Stimulated activated CD4-positive, alpha-beta T cell treated with anti-CD3 and anti-CD28 coated beads, TNF-alpha, amount 100 ng/mL, for 1 hour (primary cell): ENCODE measurements at places on chromosomes 3 and 15.

- DNase-seq: no peak
Observed at GRCh38 chr15:31241888-31242522, 84.6 kb upstream of the KLF13 start.

- no peak for DNase-seq
Observed at GRCh38 chr3:170180079-170180907, 1.2 kb downstream of the PHC3 start.

GRCh38 chr3:183725387-183725786 is 27.8 kb downstream of the YEATS2 start:
- no peak for DNase-seq

DNA sequence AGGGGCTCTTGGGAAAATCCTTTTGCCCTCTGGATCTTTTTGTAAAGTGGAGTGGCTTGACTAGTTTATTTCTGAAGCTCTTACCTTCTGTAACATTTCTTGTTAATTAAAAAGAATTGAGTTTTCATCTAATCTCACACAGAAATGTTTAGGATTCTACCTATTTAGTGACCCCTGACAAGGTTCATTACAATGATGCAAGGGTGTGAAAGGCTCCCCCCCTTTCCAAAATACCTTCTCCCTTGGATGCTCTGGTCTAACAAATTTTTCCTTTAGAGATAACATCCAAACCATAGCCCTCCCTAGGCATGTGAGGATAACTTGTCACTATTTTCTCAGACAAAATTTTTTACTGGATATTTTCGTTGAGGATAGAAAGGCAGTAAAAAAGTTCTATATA is 223.9 kb downstream of the THRB start:
- no peak for DNase-seq

- DNase-seq: no peak
Observed at GRCh38 chr3:53257465-53257864, 1.6 kb upstream of the TKT start.

GRCh38 chr3:114646526-114646925 is 352.7 kb downstream of the TIGIT start:
- no peak for DNase-seq

GRCh38 chr15:89107984-89108383 is 19.7 kb downstream of the ABHD2 start:
- DNase-seq: no peak

DNA sequence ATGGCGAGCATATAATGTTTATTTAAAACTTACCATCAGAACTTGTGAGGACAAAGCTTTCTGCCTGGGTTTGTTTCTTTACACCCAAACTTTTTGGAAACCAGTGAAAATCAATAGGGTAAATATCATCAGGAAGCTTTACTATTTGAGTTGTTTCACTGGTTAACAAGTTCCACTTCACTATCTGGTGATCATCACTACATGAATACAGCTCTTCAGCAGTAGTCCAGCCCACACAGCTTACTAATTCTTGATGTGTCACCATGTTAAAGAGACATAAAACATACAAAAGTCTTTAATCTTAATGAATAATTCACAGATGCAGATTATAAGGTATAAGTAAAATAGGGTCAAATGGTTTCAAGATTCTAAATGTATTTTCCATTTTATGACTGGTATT is 17.6 kb downstream of the IFT80 start:
- DNase-seq: no peak

GRCh38 chr3:4906107-4906621 is 73.1 kb upstream of the BHLHE40 start:
- no peak for DNase-seq

- no peak for DNase-seq
Observed at GRCh38 chr3:122742234-122742633, 51.4 kb downstream of the HSPBAP1 start.

DNA sequence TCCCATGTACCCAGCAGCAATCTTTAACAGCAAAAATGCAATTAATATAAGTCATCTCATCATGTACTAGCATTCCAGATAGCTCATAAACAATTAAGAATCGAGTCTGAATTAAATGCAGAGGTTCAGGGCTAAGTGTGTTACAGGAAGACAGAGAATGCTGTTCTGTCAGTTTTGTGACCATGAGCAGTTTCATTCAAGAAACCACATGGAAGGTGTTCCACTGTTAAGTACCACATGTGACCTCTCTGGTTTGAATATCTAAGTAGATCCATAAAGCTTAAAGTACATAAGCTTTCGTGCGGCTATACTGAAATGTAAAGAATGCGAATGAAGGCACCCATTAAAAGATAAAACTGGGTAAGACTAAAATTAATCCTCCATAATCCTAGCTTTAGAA is 272.3 kb downstream of the IL5RA start:
- DNase-seq: no peak

GRCh38 chr3:128493570-128494366 is 767 bp upstream of the GATA2 start:
- DNase-seq: no peak

DNA sequence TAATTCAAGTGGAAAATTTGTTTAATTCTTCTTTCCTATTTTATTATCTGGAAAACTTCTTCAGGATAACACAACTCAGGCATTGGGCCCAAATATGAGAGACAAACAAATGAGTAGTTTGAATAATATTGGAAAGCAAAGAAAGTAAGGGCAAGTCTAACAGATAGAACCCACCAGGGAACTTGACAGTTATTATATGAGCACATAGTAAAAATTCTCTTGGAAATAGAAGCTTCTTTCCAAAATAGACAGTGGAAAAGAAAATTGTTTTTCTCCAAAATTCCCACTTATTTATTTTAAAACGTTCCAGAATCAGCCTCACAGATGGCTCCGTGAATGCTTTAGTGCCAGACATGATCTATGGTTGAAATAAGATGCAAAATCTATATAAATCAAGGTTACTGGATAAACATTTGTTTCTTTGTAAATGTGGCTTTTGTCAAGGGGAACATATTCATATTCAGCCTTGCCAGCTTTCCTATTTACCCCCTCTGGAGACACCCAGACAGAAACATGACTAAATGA is 23.9 kb downstream of the LDHAL6B start:
- no peak for DNase-seq

DNA sequence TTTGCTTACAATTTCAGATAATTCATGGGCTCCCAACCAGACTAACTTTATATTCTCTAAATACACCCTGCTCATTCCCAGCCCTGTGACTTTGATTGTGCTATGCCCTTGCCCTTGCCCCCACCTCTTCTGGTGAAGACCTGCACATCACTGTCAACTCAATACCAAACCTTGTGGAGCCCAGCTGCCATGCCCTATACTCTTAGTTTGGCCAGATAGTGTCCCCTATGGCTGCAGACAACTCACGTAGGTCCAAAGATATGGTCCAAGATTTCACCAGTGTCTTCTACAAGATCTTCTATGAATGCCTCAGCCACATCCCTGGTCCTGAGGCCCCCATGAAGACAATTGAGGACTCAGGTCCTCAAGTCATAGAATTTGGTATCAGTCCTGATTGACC is 118.3 kb upstream of the EIF1B start:
- DNase-seq: no peak

GRCh38 chr3:183239046-183239445 is 14.0 kb upstream of the B3GNT5 start:
- no peak for DNase-seq

DNA sequence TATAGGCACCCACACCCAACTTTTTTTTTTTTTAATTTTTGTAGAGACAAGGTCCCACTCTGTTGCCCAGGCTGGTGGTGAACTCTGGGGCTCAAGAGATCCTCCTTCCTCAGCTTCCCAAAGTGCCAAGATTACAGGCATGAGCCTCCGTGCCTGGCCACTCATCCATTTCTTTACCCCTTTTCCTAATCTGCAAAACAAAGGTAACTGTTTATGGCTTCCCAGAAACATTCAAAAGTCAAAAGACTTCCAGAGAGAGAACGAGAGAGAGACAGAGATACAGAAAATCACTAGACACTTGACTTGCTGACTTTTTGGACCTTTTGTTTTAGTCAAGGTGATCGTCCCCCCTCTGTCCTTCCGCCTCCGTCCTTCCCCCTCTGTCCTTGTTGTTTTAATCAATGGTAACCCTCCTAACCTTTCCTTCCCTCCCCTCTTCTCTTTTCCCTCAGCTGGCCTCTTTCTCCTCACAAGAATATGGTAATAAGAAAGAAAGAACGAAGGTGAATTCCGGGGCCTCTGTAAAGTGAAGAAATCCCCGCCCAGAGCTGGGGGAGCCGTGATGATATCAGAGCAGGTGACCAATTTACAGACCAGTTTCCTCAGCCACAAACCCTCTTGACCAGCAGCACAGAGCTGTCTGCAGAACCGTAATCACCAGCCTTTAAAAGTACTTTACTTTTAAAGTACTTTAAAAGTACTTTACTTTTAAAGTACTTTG is 21.9 kb downstream of the KLHL6 start:
- DNase-seq: no peak

DNA sequence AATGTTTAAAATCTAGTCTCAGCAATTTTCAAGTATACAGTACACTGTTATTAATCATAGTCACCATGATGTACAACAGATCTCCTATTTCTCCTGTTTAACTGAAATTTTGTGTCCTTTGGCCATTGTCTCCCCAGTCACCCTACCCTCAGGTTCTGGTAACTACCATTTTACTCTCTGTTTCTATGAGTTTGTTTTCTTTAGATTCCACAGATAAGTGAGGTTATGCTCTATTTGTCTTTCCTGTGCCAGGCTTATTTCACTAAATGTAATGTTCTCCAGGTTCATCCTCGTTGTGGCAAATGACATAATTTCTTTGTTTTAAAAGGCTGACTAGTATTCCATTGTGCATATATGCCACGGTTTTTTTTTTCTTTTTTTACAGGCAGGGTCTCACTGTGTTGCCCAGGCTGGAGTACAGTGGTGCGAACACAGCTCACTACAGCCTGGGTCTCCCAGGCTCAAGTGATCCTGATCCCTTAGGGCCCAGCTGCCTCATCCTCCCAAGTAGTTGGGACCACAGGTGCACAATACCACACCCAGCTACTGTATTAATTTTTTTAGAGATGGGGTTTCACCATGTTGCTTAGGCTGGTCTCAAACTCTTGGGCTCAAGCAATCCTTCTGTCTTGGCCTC is 50.0 kb downstream of the RAB7A start:
- DNase-seq: no peak

DNA sequence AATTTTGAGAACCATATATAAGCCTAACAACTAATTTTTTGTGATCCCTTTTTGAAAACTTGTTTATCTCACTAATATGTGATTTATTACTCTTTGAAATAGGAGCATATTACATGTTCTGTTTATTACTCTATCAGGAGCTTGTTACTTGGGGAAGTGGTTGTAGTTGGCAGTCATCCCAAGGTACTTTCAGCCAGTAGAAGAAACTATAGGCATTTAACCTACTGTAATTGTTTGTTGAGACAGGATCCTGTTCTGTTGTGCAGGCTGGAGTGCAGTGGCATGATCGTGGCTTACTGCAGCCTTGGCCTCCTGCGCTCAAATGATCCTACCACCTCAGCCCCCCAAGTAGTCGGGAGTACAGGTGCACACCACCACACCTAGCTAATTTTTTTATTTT is 195.6 kb downstream of the TCF12 start:
- no peak for DNase-seq

DNA sequence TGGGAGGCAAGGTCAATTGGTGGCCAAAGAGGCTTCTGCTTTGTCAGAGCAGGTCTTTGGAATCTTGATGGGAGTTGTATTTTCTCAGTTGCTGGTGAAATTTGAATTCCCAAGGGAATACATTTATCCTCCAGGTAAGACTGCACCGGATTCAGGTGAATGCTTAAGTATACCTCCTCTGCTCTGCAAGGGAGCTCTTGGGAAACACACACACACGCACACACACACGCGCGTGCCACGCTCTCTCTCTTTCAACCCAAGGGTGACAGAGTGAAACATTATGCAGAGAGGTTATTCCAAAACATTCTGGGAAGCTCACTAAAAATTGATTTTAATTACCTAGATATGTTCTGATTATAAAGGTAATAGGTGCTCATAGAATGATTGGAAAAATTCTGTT is 33.7 kb downstream of the ST6GAL1 start:
- no peak for DNase-seq

DNA sequence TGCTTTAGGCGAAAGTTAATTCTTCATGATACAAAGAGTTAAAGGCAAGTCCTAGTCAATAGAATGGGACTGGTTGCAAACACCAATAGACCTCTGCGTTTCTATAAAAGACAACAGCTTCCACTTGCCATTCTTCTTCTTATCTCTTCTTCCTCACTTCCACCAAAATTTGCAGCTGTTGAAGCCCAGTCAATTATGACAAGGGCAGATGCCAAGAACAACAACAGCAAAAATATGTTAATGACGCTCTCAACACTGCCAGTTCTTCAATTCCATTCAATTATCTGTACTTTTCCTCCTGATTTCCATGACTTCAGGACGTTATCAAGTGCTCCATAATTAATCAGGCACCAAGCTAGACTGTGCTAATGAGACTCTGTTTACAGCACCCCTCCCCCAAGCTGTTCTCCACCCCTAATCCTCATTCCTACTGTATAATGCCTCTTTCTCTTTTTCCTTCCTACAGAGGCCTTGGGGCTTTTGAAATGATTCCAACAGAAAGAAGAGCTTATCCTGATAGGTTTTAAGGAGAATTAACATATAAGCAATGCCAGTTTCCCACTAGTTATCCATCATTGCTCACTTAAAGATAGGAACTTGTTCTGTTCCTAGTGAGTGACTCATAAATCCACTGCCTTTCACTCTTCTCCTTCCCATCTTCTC is 1160.5 kb downstream of the IGSF11 start:
- no peak for DNase-seq

GRCh38 chr3:195708626-195709481 is 11.9 kb upstream of the MUC20 start:
- DNase-seq: no peak

DNA sequence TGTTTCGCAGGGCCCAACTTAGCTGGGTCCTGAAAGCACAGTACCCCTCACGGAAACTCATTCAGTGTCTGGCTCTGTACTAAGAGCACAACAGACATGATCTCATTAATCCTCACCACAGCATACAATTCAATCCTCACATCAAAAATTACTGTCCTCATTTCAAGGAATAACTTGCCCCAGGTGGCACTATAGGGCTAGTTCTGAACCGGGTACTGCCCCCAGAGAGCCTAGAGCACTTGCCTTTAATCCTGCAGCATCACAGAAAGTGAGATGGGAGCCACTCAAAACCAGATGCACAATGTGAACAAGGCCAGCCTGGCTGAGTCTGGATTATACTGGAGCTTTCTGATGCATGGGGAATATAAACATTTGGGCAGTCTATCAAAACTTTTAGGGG is 122.6 kb downstream of the OSBPL10 start:
- no peak for DNase-seq

DNA sequence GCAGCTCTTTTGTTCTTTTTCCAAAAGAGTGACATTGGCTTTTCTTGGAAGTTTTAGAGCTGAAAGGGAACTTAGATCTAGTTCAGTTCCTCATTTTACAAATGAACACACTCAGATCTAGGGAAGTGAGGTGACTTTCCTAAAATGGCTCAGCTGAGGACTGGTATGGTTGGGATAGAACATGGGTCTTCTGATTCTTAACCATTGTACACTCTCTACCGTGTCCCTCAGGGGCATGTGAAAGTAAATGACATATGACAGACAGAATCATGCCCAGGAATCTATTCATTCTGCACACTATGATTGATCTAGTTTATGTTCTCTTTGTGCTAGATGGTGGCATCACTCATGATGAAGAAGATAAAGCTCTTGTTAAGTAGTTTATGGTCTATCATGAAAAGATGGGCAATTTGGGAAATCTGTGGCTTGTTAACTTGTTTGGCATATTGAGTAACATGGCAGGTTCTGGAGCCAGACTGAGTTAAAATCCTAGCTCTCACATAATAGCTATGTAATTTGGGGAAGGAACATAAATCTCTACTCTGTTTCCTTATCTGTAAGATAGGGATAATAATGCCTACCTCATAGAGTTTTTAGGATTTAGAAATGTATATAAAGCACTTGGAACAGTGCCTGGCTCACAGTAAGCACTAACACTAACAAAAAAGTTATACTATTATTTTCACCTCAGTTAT is 30.9 kb downstream of the UBE2E1 start:
- no peak for DNase-seq
